ENCODE measurements at places on chromosomes 4 and X.

DNA sequence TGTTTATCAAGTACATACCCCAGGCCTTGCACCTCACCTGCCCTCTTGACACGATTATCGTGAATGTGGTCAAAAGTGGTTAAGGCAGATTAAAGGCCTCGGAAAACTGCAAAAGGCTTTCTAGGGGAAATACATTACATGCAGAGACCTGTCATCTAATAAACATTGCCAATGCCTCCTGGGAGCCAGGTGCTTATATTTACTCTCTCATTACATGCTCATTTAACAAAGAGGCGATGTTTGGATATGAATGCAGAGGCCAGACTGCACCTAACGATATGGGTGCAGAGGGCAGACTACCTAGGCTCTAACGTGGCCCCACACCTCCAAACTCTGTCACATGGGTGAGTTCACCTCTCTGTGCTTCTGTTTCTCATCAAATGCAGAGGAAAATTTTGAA lies 14.5 kb downstream of the CRMP1 start:
- DNase-seq: peak; percentile 80

GRCh38 chr4:6749340-6750171 lies 33.0 kb upstream of the KIAA0232 start:
- no peak for DNase-seq

DNA sequence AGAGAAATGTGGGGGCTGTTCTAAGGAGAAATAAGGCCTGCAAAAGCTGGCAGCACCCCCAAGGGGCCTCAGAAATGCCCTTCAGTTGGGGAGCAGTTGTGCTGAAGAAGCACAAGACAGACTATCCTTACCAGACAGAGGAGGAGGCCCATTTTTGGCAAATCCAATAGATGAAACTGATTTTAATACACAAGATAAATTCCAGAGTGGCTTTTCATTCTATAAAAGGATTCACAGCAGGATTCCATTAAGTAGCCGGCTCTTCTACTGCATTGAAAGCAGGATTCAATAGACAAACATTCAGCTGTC lies 8.1 kb downstream of the SEPTIN6 start:
- DNase-seq: peak; percentile 55

DNA sequence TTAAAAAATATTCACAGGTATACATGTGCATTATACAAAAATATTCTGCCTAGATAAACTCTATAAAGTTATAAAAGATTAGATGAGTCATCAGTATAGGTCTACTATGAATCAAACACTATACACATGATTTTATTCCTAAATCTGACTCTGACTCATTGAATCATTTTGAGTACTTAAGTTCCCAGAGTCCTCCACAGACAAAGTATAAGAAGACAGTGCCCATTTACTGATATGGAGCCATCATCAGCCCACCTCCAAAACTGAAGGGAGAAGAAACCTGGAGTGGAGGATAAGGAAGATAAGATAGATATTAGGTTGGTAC lies 28.7 kb upstream of the ANTXR2 start:
- DNase-seq: no peak

GRCh38 chr4:108396900-108397497 lies 223.4 kb upstream of the RPL34 start:
- no peak for DNase-seq

DNA sequence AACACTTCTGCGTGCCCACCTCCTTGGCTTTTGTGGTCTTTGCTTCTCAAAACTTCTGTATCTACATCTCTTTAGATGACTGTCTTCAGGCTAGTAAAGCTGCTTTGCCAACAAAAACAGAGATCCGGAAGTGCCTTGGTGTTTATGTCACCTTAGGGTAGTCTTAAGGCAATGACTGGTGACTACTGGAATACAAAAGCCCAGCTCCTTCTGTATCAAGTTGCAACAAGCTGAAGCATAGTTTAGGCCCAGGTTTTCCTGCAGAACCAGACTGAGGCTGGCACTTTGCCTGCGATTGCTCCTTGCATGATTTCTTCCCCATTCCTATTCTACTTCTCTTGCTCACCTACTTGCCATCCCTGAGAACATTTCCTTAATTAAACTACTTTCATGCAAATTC lies 333.8 kb downstream of the DMD start:
- DNase-seq: no peak

- no peak for DNase-seq
Observed at GRCh38 chr4:63233671-63234070, 1175.6 kb downstream of the TECRL start.

DNA sequence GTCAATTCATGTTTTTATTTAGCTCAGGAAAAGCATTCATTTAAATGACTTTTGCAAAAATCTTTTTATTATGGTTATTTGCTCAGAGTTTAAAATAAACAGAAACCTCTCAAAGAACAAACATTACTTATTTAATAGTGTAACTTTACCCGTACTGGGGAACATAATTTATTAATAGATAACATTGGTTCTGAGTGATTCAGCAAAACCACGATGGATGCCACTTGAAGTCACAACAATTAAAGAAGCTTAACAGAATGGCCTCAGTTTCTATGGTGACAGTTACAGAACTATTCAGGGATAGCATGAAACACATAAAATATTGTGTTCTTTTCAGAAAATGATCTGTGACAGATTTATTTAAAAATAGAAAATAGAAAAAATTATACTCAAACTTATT lies 368.7 kb downstream of the CCSER1 start:
- DNase-seq: no peak

DNA sequence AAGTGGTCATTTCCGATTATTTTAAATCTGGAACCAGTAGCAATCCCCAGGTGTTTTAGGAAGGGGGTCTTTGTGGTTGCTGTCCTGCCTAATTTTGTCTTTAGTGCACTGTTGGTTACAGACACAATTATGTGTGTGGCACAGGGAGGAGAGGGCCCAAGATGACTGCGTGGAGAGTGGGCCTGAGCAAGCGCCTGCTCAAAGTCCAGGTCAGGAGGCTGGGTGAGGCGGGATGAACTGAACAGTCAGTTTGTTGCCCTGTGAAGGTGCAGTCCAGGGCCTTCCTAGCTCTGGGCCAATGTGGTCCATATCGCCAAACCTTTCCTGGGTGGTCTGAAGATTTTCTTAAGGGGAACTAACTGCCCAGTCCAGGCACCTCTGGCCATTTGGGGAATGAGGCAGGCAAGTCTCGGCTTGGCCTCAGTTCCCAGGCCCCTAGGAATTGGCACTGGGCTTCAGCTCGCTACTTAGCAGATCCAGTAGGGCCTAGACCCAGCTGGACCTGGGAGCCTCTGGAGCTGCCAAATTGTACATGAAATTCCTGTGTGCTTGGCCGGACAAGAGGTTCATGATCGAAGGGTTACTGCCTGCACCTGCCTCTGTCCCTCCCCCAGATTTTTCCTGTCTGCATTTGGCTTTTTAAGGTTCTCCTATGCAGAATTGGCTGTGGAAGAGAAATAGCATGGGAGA lies 47.6 kb downstream of the ANAPC4 start:
- DNase-seq: no peak

GRCh38 chrX:24204331-24204730 lies 54.8 kb downstream of the ZFX start:
- DNase-seq: no peak

GRCh38 chr4:159205466-159205865 lies 102.6 kb downstream of the RAPGEF2 start:
- no peak for DNase-seq

Data from NCI-H146 (cell line).